ENCODE measurements at places on chromosomes 3 and 15. TPM values are rescaled to one million over a fixed set of nuclear protein-coding genes. Genes with fewer than 3 reads are reported as not detected.

Gene CCDC33
- not detected for total RNA-seq

Gene ARMC8
- total RNA-seq = 47.9 TPM

Gene HES1
- 5.5 TPM for total RNA-seq

Gene STRIT1
- total RNA-seq = not detected

Gene GOLGA8J
- total RNA-seq = not detected

Gene WDR49
- not detected for total RNA-seq

Gene CLRN1
- not detected for total RNA-seq

Gene MKRN3
- 10.1 TPM for total RNA-seq

Gene ZKSCAN7
- total RNA-seq = 8.8 TPM

Gene PLAAT1
- not detected for total RNA-seq

Gene LMAN1L
- not detected for total RNA-seq

Gene HHLA2
- not detected for total RNA-seq

Gene TMCC1
- 23.2 TPM for total RNA-seq

Gene SCN11A
- total RNA-seq = not detected

All from myocyte (in vitro differentiated cells).